Activated CD4-positive, alpha-beta T cell treated with anti-CD3 and anti-CD28 coated beads, Interleukin-2, amount 50 U/mL, for 24 hours (primary cell): ENCODE measurements at places on chromosomes 7 and 10.

DNA sequence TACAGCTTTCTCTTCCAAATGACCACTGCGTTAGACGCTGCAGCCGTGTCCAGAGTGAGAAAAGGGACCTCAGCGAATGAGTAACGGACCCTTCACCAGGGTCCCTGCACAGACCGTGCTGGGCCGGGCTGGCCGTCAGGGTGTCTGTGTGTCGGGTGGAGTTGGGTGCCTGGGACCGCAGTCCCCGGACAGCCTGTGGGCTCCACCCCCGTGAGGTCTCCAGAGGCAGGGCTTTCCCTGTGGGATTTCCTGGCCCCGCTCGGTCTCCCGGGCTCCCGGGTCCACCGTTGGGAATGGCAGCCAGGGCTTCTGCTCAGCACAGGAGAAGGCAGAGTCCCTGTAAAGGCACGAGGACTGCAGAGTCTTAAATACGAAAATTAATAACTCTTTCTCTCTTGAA is 509.7 kb downstream of the TCERG1L start:
- no peak for DNase-seq

DNA sequence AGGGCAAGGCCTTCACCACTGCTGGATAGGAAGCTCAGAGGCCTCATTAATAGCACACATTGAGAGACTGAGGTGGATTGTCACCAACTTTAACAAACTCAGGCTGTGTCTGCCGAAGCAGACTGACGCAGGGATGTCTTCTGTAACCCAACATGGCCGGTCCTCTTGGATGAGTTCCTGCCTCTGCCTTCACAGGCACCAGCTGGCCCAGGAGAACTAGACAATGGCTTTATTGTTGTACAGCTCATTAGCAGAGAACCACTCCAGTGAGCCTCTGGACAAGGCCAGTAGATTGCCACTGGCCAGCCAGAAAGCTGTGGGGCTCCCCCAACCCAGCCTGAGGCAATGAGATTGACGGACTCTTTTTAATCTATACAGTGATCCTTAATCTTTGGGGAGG is 9.4 kb downstream of the NODAL start:
- no peak for DNase-seq

GRCh38 chr7:150999497-151000230 is 8.8 kb downstream of the NOS3 start:
- no peak for DNase-seq

DNA sequence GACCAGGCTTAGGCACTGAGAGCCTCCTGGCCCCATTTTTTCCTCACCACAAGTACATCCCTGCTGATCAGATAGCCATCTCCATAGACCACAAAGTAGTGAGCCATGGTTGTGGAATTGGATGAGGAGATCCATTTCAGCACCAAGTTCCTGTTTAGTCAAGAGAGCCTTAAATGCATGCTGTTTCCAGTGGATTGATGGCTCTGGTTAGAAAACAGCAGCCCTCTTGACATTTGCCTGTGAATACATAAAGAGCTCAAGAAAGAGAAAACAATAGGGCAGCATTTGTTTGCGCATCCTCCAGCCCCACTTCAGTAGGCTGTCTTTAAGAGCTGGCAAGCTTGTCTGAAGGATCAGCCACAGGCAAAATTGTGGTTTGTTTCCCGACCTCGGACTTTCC is 251.2 kb downstream of the POU6F2 start:
- no peak for DNase-seq

DNA sequence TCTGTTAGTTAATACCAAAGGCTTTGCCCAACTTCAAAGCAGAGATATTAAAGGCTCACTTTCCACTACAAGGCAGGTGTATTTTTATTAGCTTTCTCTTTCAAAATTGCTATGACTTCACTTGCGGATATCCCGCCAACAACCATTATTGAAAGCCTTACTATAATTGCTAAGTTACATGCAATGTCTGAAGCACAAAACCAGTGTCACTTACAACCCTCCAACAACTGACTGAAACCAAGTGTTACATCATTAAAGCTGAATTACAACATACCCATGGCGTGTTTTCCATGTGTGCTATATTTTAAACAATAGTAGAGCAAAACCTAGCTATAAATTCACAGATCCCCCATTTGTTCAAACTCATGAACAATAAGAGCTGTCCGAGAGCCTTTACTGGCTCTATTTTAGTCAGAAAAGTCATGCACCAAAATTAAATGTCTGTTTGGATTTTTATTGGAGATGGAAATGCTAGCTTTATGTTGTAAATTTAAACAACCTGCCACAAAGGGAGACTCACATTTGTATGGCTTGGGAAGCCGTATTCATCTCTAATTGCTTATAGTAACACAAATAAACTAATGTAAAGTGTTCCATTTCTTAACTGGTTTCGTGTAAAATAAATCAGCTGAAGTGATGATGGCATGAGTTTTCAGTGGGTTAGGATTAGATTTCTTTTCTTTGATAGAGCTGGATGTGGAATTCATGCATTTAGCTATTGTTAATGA is 227.1 kb downstream of the AGMO start:
- DNase-seq = no peak

DNA sequence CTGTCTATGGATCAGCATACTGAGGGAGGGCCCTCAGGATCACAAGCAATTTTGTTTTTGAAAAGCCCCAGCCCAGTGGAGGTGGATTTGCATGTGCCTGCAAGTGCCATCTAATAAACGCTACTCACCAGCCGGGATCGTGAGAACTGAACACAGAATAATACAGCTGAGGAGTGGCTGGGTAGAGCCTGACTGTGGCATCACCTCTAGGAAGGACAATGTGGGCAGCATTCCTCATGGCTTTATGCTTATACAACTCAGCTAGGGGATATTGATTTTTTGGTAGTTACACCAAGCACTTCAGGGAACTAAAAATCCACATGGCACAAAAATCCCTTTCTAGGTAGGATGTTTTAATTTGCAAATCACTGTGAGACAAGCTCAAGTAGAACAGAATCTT is 72.7 kb upstream of the PALS2 start:
- DNase-seq = no peak

DNA sequence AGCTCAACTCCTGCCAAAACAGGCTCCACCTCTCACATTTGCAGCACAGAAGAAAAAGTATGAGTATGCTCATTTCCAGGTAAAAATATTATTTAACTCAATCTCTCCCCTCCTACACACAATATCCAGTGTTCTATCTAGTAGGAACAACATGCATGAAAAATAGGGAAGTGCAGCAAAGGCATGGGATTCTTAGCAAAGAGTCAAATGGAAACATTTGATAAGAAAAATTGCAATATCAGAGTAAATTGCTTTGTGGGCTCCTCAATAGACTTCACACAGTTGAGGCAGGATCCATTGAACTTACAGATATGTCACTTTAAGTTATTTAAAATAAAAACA is 150.9 kb downstream of the ANK3 start:
- DNase-seq = no peak

GRCh38 chr10:63318491-63318890 is 147.3 kb downstream of the JMJD1C start:
- no peak for DNase-seq

DNA sequence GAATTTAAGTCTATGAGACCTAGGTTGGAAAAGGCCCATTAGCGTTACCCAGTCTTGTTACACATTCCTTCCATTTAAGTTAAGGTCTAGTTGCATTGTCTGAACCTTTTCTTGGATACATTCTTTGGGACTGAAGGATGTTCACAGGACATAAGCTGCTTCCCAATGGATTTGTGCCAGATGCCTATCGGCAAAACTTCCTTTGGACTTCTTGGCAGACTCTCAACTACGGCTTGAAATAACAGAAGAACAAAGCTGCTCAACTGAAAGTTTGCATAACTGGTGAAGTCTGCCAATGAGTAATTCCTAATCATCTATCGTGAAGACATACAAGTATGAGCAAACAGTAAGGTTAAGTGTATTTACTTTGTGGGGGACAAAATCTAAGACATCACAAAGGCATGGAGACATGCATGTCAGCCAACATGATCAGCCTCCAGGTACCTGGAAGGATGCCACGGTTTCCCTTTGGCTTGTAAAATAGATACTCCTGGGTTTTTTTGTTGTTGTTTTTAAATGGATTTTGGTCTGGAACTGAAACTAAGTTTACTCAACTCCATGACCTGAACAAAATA is 35.4 kb downstream of the MALSU1 start:
- no peak for DNase-seq

GRCh38 chr10:13087986-13088618 is 11.9 kb upstream of the OPTN start:
- no peak for DNase-seq

- DNase-seq = no peak
Observed at GRCh38 chr10:120971671-120972070, 120.5 kb downstream of the WDR11 start.

DNA sequence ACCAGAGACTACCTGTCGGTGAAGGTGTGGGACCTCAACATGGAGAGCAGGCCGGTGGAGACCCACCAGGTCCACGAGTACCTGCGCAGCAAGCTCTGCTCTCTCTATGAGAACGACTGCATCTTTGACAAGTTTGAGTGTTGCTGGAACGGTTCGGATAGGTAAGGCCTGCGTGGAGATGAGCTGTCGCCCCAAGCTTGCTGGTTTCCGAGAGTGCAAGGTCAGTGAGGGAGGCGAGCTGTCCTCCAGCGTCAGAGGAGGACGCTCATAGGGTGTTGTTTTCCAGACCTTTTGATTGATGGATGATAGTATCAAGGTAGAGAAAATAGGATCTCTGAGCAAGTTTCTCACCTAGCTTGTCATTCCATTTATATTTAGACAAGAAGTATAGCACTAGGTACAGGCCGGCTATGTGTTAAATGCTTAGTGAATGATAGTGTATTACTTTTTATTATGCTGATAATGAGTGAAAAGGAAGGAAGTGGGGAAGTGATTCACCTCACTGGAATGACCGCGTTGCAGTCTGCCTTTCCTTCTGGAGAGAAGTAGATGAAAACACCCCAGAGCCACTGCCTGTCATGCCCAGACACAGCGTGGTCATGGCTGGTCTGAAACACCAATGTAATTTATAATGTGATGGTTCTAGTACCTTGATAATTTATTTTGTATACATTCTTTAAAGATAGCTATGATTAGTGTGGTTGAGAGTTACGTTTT is 33.9 kb downstream of the BNIP3 start:
- DNase-seq = no peak

GRCh38 chr10:67079126-67079525 is 153.3 kb downstream of the LRRTM3 start:
- no peak for DNase-seq

GRCh38 chr10:672203-672602 is 17.3 kb downstream of the DIP2C start:
- DNase-seq = no peak

- DNase-seq = no peak
Observed at GRCh38 chr10:13743101-13743693, 156.4 kb downstream of the PRPF18 start.

DNA sequence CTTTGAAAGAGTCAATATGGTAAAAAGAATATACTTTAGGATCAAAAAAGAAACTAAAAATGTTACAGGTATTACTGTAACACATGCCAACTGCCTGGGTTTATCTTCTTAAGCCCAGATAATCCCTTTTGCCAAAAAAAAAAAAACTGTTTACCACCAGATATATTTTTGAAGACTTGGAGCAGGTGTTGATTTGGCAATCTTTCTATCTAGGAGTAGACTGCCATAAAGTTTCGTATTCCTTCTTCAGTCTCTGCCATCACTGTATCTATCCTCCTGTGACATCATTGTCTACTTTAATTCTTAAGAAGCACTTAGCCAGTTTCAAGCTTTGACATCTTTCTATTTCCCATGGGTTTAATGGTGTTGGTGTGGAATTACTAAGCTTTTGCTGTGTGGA is 161.0 kb downstream of the ST7 start:
- DNase-seq = no peak

- DNase-seq = no peak
Observed at GRCh38 chr7:149735779-149736477, 37.5 kb downstream of the ZNF467 start.

DNA sequence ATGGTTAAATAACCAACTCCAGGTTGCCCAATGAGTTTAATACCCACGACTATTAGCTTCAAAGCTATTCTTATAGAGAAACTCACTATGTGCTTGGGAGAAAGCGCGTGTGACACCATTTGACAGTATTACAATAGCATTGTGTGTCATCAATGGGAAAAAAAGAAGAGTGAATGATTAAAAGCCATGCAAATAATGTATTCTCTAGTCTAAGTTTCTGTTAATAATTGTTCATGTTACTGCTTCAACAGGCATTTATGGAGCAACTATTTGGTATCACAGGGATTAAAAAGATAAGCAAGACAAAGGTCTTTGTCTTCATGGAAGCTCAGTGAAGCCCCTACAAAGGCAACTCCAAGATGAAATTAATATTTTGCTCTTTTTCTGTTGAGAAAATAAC is 47.2 kb downstream of the CAV1 start:
- no peak for DNase-seq

DNA sequence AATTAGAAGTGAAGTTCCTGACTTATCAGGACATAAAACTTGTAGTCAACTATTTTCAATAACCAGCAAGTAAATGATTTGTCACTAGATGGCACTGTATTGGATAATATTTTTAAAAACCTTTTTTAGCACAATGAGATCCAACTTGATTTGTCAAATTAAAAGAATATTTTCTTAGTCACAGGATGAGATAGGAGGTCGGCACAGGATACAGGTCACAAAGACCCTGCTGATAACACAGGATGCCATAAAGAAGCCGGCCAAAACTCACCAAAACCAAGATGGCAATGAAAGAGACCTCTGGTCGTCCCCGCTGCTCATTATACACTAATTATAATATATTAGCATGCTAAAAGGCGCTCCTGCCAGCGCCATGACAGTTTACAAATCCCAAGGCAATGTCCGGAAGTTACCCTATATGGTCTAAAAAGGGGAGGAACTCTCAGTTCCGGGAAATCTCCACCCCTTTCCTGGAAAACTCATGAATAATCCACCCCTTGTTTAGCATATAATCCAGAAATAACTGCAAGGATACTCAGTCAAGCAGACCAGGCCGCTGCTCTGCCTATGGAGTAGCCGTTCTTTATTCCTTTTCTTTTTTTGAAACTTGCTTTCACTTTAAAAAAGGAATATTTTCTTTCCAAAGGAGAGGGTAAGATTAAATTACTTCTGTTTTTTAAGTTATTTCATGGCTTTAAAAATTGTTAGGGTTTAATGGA is 255.7 kb upstream of the MKLN1 start:
- no peak for DNase-seq

DNA sequence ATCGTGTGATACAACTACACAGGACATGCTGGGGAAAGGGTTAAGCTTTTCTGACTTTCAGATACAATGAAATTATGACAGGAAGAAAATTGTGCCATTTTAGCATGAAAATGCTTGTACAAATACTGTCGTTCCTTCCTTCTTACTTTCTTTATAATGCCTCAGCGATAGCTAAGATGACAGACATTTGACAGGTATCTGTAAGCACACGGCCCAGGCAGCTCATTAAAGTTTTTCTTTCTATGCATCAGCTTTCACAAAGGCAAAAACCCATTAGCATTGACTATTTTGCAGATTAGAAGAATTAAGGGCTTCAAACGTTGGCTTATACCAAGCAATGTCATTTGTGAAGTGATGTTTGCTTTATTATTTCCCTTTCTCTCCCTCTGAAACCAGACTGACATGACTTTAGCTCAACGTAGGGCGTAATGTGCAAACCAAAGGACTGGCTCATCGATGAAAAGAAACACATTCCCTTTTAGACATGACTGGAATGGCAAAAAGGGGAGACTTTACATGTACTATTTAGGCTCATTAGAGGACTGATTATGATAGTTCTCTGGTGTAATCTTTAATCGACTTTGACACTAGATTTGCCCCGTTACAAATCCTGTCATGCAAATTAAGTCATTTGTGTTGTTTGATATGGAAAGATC is 258.4 kb upstream of the SP8 start:
- DNase-seq = no peak

- no peak for DNase-seq
Observed at GRCh38 chr10:74949034-74949832, 122.8 kb downstream of the KAT6B start.

- no peak for DNase-seq
Observed at GRCh38 chr7:94406696-94407095, 12.0 kb downstream of the COL1A2 start.
